ENCODE measurements at places on chromosomes 6 and 20. TPM values are rescaled to one million over a fixed set of nuclear protein-coding genes. Genes with fewer than 3 reads are reported as not detected.

TP53TG5 gene
- not detected for total RNA-seq

ARG1 gene
- not detected for total RNA-seq

VSX1 gene
- total RNA-seq = 0.56 TPM

MCCD1 gene
- not detected for total RNA-seq

FLRT3 gene
- total RNA-seq = 2.0 TPM

GPLD1 gene
- total RNA-seq = 1.0 TPM

MAS1 gene
- total RNA-seq = not detected

PSORS1C1 gene
- total RNA-seq = 3.3 TPM

ADTRP gene
- 0.56 TPM for total RNA-seq

ISM1 gene
- 0.42 TPM for total RNA-seq

PPT2 gene
- 9.0 TPM for total RNA-seq

NUDT3 gene
- 6.4 TPM for total RNA-seq

CDSN gene
- total RNA-seq = not detected

Data from A549 treated with CpdA at 1 μM for 4 hours (cell line).